Activated T-cell treated with anti-CD3 and anti-CD28 coated beads, Interleukin-2, amount 50 U/mL, for 72 hours (primary cell): ENCODE measurements at places on chromosomes 3 and 15. TPM values are rescaled to one million over a fixed set of nuclear protein-coding genes. Genes with fewer than 3 reads are reported as not detected.

- no peaks in the 10 kb centered on the region for H3K36me3 ChIP-seq
- H3K4me3 ChIP-seq, result no peak overlapping the region
- H3K27ac ChIP-seq, result no peak overlapping the region
- H3K27me3 ChIP-seq, result peaks cover 15% of the 10 kb centered on the region
- H3K4me1 ChIP-seq, result peaks cover 18% of the 10 kb centered on the region
Measured at GRCh38 chr3:122979211-122979610, 48.4 kb downstream of the SEMA5B start.

DNA sequence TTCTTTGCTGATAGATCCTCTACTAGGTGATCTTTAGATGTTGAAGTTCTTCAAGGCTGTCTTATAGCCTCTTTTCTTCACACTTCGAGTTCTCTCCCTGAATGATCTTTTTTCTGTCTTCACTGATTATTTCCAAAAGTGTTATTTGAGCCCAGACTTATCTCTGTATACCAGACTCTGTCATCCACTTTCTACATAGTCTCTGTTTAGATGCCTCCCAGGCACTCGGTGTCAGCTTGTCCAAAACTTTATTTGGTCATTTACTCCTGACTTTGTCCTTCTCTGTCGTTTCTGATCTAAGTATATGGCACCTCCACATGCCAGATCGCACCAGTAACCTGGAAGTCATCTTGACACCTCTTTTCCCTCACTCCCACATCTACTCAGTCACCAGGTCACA, 27.6 kb downstream of the KLHL18 start:
- no peak for DNase-seq
- no peak overlapping the region for H3K27ac ChIP-seq
- H3K36me3 ChIP-seq, result peaks cover 6% of the 10 kb centered on the region
- H3K27me3 ChIP-seq, result no peaks in the 10 kb centered on the region
- no peak overlapping the region for H3K4me3 ChIP-seq
- H3K4me1 ChIP-seq, result peaks cover 8% of the 10 kb centered on the region

GRCh38 chr3:116734243-116734642, 24.7 kb downstream of the TUSC7 start:
- no peaks in the 10 kb centered on the region for H3K4me1 ChIP-seq
- no peaks in the 10 kb centered on the region for H3K27me3 ChIP-seq
- H3K36me3 ChIP-seq, result no peaks in the 10 kb centered on the region
- DNase-seq, result no peak
- H3K4me3 ChIP-seq, result no peak overlapping the region

- no peaks in the 10 kb centered on the region for H3K36me3 ChIP-seq
- DNase-seq, result no peak
- H3K4me3 ChIP-seq, result no peak overlapping the region
- no peak overlapping the region for H3K27ac ChIP-seq
- H3K4me1 ChIP-seq, result peaks cover 5% of the 10 kb centered on the region
- no peaks in the 10 kb centered on the region for H3K27me3 ChIP-seq
Measured at GRCh38 chr3:100561459-100562158, 47.8 kb upstream of the ADGRG7 start.

Gene C2CD4B
- total RNA-seq, result 0.24 TPM

Gene CCR8
- total RNA-seq, result 1.7 TPM
